ENCODE measurements at places on chromosomes 11 and 22.

DNA sequence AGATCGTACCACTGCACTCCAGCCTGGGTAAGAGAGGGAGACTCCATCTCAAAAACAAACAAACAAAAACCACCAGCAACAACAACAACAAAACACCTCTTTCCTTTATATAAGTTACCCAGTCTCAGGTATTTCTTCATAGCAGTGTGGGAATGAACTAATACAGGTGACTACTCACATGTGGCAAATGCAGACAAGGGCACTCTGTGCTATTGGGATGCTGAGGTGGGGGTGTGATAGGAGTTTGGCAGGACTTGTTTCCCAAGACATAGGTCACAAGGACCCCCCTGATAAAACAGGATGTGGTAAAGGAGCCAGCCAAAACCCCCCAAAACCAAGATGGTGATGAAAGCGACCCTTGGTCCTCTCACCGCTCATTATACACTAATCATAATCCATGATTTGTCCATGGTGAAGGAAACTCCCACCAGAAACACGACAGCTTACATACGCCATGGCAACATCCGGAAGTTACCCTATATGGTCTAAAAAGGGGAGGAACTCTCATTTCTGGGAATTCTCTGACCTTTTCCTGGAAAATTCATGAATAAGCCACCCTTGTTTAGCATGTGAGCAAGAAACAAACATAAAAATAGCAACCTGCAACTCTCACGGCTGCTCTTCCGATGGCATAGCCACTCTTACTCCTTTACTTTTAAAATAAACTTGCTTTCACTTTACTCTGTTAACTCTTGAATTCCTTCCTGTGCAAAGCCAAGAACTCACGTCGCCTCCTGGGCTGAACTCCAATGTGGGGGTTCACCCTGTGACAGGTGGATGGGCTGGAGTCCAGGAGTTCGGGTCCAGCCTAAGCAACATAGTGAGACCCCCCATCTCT lies 18.8 kb upstream of the INCENP start:
- DNase-seq: no peak

DNA sequence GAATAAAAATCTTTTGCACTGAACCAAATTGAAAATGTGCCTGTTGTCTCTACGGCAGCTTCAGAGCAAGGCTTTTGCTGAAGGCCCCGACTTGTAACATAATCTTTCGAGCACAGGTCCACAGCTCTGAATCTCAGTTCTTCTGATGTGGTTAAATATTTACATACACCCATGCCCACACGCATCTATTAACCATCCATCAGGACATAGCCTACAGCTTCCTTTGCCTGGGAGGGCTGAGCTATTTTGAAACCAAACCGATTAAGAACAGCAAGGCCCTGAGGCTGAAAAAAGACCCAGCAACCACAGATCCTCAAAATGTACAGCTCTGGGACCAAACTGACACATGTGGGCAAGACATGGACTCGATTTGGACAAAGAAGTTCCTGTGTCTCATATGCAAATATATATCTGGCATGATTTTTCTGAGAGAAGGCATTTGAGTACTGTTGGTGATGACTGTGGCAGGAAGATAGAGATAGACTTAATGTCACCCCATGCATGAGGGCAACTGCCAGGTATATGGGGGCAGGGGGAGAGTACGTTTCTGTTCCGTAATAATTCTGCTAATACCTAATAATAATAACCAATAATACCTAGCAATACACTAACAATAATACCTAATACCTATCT lies 322.7 kb upstream of the PLET1 start:
- no peak for DNase-seq

DNA sequence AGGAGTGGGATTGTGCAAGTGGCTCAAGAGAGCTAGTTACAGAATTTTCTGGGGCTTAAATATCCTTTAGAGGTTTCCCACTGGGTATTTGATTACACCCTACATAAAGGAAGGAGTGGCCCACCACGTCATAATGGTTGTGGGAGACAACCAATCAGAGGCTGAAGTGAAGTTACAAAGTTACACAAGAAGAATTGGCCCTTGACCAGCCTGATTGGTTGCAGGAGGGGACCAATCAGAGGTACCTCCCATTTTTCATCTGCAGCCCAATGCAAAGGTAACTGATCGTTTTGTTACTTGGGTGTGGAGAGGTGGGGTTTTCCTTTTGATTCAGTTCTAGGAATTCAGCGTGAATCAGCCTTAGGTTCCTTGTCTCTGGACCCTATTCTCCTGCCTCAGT lies 430.5 kb upstream of the FAT3 start:
- DNase-seq: no peak

DNA sequence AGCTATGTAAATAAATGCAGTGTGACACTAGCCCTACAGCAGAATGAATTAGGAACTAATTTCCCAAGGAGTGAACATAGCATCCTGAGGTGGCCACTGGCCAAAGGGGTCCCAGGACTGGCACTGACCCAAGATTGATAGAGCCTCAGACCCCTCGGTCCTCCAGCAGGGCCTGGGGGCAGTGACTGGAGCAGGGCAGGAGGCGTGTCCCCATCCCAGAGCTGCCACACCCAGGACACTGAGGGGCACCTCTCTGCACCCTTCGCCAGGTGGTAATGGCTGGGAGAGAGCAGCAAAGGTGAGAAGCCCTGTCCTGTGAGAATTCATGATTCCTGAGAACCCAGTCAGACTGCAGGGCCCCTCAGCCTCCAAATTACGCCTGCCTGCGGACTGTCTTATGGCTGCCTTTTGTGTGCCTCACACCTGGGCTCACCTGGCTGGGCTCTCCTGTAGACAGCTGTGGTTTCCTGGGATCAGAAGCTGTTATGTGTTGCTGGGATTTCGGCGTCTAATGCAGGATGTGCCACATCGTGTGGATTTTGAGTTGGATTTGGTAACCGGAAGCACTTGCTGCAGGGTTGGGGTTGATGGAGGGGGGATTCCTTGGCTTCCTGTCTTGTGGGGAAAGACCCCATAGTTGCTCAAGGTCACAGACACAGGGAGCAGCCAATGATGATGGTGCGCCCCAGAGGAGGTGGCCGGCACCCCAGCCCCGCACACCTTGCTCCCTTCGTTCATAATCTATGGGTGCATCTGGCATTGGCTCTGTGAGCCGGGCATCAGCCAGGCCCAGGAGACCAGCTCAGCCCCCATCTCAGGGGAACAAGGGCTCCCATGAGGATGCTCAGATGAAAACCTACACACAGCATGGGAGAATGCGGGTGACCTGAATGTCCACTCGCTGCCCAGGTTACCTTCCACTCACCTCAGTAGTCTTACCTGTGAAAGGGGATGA lies 582.9 kb downstream of the BRD1 start:
- DNase-seq: no peak

DNA sequence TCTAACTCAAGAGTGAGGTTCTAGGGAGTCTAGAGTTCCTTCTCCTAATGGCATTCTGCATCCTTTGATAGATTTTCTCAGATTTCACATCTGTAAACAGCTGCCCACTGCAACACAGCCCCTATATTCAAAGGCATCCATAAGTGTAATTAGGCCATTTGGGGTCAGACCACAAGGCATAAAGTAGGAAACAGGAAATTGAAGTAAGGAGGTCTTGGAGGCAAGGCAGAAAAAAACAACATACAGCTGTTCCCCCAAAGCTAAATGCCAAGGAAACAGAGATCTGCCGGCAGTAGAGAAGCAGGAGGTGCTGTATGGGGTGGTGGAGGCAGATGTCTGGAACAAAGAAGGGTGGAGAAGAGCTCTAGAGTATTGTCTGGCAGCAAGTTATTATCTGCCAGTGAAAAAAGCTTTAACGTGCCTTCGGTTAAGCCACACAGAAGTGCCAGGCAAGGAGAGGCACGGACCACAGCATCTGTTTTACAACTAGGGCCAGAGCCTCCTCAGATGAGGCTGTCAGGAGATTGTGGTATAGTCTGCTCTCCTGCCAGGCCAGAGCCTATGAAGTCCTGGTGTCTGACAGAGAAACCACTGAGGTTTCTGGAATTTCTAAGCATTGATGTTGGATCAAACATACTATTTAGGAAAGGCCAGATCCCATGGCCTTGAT lies 100.2 kb upstream of the CHRM4 start:
- no peak for DNase-seq

DNA sequence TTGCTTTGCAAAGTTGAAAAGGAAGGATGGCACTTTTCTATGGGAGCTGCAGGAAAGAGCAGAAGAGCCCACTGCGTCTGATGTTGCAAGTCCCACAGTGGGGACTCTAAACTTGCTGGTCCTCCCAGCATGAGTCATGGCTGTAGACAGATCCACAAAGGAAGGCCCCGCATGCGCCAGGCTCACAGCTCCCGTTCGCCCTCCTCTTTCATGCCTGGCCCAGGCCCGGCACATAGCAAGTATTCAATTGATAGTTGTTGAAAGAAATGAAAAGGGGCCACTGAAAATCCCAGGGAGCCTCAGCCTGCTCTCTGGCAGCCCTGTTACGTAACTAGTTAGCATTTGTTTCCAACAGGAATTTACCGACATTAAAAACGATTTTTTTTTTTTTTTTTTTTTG lies 18.9 kb downstream of the AP1B1 start:
- no peak for DNase-seq

DNA sequence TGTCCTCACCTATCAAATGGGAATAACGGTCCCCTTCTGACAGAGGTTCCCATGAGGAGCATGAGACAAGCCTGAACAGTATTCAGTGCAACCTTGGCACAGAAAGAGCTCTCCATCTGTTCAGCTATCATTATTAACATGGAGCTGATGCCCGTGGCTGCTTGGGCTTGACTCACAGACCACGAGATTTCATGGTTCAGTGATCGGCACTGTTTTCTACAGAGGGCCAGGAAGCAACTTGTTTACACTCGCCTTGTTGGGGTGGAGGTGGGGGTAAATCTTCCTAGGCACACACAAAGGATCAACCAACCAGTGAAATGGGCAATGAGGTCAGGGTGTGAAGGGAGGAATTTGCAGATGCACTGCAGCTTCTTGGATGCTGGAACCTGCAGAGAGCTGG lies 88.2 kb downstream of the CWC15 start:
- no peak for DNase-seq

DNA sequence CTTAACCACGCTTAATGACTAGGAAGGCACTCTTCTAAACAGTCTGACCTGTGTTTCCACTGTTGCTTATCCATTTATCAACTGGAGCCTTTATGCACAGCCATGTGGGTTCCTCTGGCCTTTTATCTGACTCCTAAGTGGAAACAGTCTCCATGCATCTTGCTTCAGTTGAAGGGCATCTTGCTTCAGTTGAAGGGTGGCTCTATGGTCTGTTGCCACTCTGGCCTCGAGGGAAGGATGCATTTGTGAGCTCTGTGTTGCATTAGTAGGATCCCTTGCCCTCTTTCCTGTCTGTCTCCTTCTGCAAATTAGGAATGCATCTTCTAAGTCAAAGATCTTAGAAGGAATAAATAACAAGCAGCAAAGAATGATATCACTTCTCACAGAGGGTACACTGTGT lies 25.8 kb upstream of the C11orf96 start:
- DNase-seq: no peak

GRCh38 chr11:131839326-131839725 lies 468.9 kb downstream of the NTM start:
- DNase-seq: no peak

- no peak for DNase-seq
Observed at GRCh38 chr11:34160049-34160721, 54.8 kb downstream of the NAT10 start.

All from right forelimb (tissue), 1 donor.